ENCODE measurements at places on chromosomes 12 and 14. TPM values are rescaled to one million over a fixed set of nuclear protein-coding genes. Genes with fewer than 3 reads are reported as not detected.
A peak's percentile ranks its signal among the peaks of the same experiment; 100 is the strongest.

- no peak overlapping the region for H3K4me3 ChIP-seq
- DNase-seq: peak; percentile 91
- no peaks in the 10 kb centered on the region for H3K27me3 ChIP-seq
- H3K27ac ChIP-seq: no peak overlapping the region
- no peaks in the 10 kb centered on the region for H3K36me3 ChIP-seq
- H3K4me1 ChIP-seq: peaks cover 16% of the 10 kb centered on the region
Observed at GRCh38 chr12:92570056-92570753, 132.6 kb upstream of the PLEKHG7 start.

DNA sequence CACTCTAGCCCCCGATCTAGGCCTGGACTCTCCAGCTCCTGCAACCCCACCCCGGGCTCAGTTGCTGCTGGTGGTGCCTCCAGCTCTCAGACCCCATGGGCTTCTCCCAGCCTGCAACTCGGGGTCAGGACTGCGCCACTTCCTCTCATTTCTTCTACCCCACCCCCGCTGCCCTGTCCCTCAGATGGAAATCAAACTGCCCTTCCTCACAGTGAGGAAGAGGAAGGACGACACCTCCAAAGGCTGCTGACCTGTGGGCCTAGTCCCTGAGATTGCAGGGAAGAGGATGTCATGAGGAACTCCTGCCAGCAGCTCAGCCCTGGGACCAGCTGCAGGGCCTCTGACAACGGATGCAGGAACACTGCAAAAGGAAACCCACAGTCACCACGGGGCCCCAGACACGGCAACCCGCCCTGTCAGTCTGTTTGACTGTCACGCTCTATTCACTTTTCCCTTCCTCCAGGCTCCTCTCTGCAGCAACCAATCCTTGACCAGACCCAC is 29.3 kb upstream of the PNMA1 start:
- H3K27me3 ChIP-seq: no peaks in the 10 kb centered on the region
- H3K36me3 ChIP-seq: peaks cover 7% of the 10 kb centered on the region
- H3K4me1 ChIP-seq: peaks cover 78% of the 10 kb centered on the region
- H3K27ac ChIP-seq: peak overlapping the region; percentile 92

DNA sequence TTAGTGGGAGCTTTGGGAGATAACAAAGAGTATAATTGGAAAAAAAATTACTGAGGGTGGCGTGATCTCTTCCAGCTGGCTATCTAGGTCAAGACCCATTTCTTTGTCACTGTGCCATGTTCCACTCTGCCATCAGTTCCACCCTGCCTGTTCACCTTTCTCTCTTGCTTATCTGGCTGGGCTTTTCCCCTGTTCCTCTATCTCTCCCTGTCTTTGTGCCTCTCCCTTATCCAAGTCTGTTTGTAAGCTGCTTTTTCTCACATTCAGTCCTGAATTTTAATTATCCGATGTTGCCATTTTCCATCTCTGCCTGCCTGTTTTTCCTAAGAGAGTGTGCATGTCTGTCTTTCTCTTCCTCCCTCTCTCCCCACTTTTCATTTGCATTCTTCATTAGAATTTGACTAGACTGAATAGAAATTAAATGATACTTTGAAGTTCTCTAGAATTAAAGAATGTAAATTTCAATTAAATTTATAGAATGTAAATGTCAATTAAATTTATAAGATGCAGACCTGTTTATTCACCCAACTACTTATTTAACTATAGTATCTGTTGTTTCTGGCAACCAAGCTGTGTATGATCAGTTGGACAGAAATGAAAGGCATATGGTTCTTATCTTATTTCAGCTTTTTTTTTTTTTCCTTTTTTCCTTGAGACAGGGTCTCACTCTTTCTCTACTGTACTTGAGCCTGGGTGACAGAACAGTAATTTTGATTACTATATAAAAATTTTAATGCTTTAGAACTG is 40.9 kb upstream of the A2ML1 start:
- no peak for DNase-seq
- no peak overlapping the region for H3K27ac ChIP-seq
- no peaks in the 10 kb centered on the region for H3K27me3 ChIP-seq

GRCh38 chr12:14935031-14935430 is 3.3 kb downstream of the ERP27 start:
- peak; percentile 39 for DNase-seq
- no peak overlapping the region for H3K4me3 ChIP-seq
- H3K27me3 ChIP-seq: no peaks in the 10 kb centered on the region
- H3K36me3 ChIP-seq: no peaks in the 10 kb centered on the region
- H3K27ac ChIP-seq: peak overlapping the region; percentile 44

DNA sequence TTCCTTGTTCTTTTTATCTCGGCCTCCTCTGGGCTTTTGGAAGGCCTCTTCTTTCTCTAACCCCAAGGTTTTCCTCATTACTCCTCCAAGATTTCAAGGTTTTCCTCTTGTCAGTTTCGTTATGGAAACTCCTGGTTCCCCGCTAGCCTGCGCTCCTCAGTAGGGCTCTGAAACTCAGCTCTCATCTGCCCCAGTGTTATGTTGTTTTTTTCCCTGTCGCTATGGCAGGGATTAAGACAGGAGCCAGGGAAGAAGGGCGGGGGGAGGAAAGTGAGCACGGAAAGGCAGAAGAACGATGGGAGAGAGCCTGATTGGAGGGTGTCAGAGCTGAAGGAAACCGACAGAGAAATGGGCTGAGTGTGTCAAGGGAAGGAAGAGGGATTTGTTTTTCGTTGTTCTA is 26.5 kb upstream of the JDP2 start:
- no peaks in the 10 kb centered on the region for H3K27me3 ChIP-seq
- H3K36me3 ChIP-seq: no peaks in the 10 kb centered on the region
- no peak for DNase-seq

GRCh38 chr12:10690906-10691305 is 17.1 kb upstream of the STYK1 start:
- no peaks in the 10 kb centered on the region for H3K4me1 ChIP-seq
- no peak overlapping the region for H3K27ac ChIP-seq
- H3K27me3 ChIP-seq: no peaks in the 10 kb centered on the region
- no peaks in the 10 kb centered on the region for H3K36me3 ChIP-seq
- DNase-seq: no peak
- H3K4me3 ChIP-seq: no peak overlapping the region

DNA sequence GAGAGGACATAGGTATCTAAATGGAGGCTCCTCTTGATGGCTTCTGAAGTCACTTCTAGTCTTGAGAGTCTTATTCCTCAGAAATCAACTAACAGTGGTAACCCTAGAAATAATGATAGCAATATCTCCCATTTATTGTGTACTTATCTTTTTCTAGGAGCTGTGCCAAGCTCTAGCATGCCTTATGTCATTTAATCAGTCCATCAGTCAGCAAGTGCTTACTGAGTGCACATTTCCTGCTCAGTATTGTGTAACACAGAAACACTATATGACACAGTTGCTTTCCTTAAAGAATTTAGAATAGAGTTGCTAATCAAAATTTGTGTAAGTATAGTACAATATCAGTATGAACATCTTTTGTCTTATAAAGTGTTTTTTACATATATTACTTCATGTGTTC is 36.6 kb downstream of the KRT76 start:
- no peaks in the 10 kb centered on the region for H3K4me1 ChIP-seq
- H3K36me3 ChIP-seq: no peaks in the 10 kb centered on the region
- DNase-seq: peak; percentile 38
- H3K27ac ChIP-seq: no peak overlapping the region
- peaks cover 25% of the 10 kb centered on the region for H3K27me3 ChIP-seq

- peak; percentile 97 for DNase-seq
- no peaks in the 10 kb centered on the region for H3K27me3 ChIP-seq
- peak within 1 kb of the TSS; percentile 76 for H3K27ac ChIP-seq
- H3K36me3 ChIP-seq: peaks cover 9% of the 10 kb centered on the region
- peaks cover 24% of the 10 kb centered on the region for H3K4me1 ChIP-seq
- H3K4me3 ChIP-seq: peak within 1 kb of the TSS; percentile 72
Observed at GRCh38 chr12:105107494-105108371, at the start of gene WASHC4. Gene WASHC4 (plus strand): TSS chr12:105107731. CDS start chr12:105107801, 70 bp downstream.

CLECL1 gene
- total RNA-seq: not detected

NPFF gene
- total RNA-seq: not detected

- H3K36me3 ChIP-seq: peaks cover 18% of the 10 kb centered on the region
- peaks cover 21% of the 10 kb centered on the region for H3K4me1 ChIP-seq
- DNase-seq: no peak
- no peak overlapping the region for H3K4me3 ChIP-seq
- H3K27me3 ChIP-seq: no peaks in the 10 kb centered on the region
Observed at GRCh38 chr12:56186957-56187356, 2.3 kb downstream of the SMARCC2 start.

DNA sequence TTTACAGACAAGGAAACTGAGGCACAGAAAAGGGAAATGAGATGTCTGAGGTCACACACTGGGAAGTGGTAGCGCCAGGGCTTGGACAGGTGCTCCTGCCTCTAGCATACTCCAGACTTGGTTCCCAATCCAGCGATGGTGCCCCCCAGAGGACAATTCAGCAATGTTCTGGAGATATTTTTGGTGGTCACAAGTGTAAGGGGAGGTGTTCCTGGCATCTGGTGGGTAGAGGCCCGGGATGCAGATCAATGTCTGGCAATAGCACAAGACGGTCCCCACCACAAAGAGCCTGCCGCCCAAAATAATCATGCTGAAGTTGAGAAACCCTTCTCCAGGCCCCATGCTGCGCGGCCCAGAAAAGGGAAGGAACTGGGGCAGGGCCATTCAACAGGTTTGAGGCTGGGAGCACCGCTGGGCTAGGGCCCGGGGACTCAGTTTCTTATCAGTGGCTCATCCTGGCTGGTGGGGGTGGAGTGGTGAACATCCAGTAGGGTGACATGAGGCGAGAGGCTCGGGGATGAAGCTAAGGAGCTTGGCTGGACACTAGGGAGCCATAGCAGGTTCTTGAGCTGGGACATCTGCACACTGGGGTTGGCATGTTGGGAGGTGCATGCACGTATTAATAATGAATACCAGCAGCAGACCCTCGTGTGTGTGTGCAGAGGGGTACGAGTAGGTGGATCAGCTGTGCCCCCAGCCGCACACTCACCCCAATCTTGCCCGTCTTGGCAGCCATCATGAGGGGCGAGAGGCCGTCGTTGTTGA is 35.1 kb downstream of the TRPV4 start:
- peak; percentile 44 for DNase-seq
- no peak overlapping the region for H3K27ac ChIP-seq
- no peaks in the 10 kb centered on the region for H3K36me3 ChIP-seq
- H3K4me1 ChIP-seq: peaks cover 7% of the 10 kb centered on the region

DNA sequence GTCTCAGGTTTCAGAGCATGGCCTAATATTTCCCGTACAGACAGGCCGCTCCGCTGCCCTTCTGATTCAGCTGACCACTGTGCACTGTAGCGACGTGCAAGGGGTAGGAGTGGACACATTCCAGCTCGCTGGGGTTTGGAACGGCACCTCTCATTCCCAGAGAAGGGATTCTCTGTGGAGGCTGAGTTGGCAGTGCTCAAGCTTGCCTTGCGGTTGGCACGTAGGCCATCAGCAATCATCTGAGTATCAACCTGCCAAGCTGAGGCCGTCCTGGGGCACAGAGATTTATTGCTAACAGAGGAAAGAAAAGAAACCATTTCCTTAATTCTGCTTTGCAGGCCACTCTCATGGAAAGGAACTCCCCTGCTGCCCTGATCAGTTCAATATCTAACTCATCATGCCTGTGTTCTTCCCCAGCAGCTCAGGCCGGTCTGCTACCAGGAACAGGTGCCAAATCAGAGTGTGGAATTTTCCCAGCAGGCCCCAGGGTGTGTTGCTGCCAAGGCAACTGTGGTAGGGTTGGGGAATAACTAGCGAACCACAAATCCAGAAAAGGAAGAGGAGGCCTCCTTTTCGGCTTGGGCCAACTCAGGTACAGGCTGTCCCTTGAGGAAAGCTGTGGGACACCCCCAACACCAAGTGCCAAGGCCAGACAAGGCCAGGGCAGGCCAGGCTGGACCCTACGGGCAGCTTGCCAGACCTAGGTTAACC is 92.5 kb downstream of the SSPN start:
- no peaks in the 10 kb centered on the region for H3K27me3 ChIP-seq
- peaks cover 6% of the 10 kb centered on the region for H3K4me1 ChIP-seq
- no peak overlapping the region for H3K27ac ChIP-seq
- no peaks in the 10 kb centered on the region for H3K36me3 ChIP-seq

DNA sequence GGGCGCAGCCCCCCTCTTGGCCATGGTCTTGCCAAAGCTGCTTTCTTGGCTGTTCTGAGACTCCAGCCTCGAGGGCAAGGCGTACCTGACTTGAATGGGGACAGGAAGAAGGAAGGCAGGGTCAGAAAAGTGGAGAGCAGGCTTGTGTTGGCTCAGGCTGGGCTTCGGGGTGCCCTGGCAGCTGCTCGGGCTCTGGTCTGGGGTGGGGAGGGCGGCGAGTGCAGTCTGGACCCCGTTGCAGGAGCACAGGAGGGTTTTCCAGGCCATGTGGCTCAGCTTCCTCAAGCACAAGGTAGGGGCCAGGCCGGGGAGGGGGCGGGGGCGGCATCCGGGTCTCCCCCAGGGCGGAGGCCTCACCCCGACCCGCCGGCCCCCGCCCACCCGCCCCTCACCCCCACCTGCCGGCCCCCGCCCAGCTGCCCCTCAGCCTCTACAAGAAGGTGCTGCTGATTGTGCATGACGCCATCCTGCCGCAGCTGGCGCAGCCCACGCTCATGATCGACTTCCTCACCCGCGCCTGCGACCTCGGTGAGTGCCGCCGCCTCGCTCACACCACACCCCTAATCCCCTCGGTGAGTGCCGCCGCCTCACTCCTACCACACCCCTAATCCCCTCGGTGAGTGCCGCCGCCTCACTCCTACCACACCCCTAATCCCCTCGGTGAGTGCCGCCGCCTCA is 4.2 kb downstream of the NOC4L start:
- H3K4me1 ChIP-seq: peaks cover 10% of the 10 kb centered on the region
- no peaks in the 10 kb centered on the region for H3K27me3 ChIP-seq
- H3K27ac ChIP-seq: no peak overlapping the region
- DNase-seq: no peak

GRCh38 chr12:32051511-32052211 is 55.0 kb upstream of the BICD1 start:
- H3K27me3 ChIP-seq: no peaks in the 10 kb centered on the region
- peak overlapping the region; percentile 72 for H3K27ac ChIP-seq
- peak; percentile 95 for DNase-seq
- H3K4me3 ChIP-seq: no peak overlapping the region

JDP2 gene
- total RNA-seq: 8.2 TPM

GRCh38 chr12:10251669-10252068 is 39.0 kb downstream of the GABARAPL1 start:
- no peaks in the 10 kb centered on the region for H3K27me3 ChIP-seq
- H3K36me3 ChIP-seq: no peaks in the 10 kb centered on the region
- no peak for DNase-seq
- H3K4me3 ChIP-seq: no peak overlapping the region
- no peaks in the 10 kb centered on the region for H3K4me1 ChIP-seq
- H3K27ac ChIP-seq: no peak overlapping the region

DCAF5 gene
- 21.0 TPM for total RNA-seq

Measured in PC-3 (cell line).